Urothelium cell line (cell line): ENCODE measurements at places on chromosomes 13 and 19.

GRCh38 chr13:114275304-114275703 is 6.1 kb upstream of the UPF3A start:
- no peak for DNase-seq

- DNase-seq = no peak
Observed at GRCh38 chr19:52536448-52536800, 9.0 kb downstream of the ZNF808 start.

GRCh38 chr19:29837448-29837981 is 25.7 kb downstream of the CCNE1 start:
- no peak for DNase-seq

- DNase-seq = peak; percentile 57
Observed at GRCh38 chr19:47230054-47230920, 712 bp downstream of the BBC3 start.

DNA sequence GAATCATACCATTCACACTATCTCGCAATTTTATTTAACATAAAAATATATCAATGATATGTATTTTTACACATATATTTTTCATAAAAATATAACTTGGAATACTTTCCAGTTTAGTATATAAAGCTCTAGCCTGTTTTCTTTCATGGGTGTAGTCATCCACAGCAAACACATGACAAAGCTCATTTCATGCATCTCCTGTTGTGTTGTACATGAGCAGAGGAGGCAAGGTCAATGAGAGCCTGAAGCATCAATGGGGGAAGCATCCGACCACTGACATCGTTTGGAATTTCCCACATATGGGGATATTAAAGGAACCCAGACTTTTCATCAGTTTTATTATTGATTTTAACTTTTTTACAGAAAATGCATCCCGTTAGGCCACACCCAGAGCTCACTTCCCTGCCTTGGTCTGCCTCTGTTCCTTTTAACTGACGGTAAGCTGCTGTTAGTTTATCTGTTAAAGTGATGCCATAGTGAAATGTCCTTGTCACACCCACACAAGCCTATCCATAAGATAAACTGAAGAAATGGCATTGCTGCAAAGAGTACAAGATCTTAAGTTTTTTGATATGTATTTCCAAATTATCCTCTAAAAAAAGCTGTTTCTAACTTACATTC is 44.0 kb downstream of the MIPEP start:
- DNase-seq = no peak

GRCh38 chr19:28213470-28214082 is 999.4 kb downstream of the UQCRFS1 start:
- DNase-seq = peak; percentile 81

DNA sequence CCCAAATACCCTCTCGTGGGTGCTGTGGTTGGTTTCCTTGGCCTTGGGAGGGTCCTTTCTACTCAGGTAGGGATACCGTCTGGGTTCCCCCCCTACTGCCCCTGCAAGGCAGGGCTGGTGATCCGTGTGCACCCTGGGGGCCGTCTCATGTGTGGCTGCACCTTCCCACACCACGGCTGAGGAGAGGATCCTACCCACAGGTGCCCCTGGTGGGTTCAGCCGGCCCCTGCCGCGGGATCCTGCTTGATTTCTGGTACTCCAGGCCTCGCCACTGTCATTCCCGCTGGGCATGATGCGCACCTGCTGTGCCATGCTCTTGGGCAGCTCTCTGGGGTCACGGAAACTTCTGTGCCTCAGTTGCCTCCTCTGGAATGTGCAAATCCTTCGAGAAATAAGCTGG is 30.8 kb downstream of the EFNA2 start:
- no peak for DNase-seq

DNA sequence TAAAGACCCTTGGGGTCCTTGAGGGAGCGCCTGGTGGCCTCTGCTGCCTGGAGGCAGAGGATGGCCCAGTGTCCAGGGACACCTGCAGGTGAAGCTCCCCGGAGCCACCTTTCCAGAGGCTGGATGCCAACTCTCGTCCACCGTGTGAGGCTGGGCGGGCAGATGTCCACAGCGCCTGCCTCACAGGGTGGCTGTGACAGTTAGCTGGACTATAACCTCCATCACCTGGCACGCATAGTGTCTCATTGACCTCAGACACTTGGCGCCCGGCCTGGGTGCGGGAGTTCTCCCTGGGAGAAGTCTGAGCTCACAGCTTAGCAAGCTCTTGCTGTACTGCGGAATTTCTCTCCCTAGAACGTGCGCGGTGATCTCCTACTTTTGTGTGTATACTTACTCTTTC is 9.8 kb downstream of the BICRA start:
- DNase-seq = no peak

DNA sequence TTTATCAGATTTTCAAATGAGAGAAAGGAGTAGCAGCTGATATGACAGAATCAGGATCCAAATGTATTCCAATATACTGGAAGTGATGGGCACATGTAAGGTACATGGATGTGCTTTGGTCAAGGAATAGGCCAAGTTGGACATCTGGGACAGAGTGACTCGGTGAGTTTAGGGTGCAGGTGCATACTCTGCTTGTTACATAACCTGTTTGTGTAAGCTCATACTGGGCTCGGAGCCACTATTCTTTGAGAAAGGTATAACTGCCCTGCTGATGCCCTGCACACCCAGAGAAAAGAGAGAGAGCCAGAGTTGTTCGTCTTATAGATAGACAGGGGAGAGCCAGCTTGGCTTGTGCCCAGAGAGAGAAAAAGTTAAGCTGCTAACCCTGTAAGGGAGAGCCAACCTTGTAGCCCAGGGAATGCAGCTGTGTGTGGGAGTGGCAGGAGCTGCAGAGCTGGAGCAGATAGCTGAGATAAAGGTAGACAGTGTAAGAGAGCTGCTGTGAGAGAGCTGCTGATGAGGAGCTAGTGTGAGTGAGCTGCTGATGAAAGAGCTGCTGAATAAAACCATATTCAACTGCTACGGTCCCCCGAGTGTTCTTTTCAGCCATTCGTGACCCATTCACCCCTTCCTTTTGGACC is 40.7 kb upstream of the N4BP2L1 start:
- DNase-seq = no peak

DNA sequence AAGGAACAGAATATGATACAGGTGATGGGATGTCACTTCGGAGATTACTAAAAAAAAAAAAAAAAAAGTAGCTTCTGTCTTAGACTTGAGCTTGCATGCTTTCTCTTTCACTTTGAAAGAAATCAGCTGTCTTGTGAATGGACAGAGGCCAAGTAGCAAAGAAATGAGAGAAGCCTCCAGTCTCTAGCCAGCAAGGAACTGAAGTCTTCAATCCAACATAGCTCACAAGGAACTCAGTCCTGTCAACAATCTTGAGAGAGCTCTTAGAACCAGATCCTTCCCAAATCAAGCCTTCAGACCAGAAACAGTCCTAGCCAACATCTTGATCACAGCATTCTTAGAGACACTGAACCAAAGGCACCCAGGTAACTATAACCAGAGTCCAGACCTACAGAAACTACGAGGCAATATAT is 7.7 kb downstream of the N4BP2L2 start:
- DNase-seq = no peak

- DNase-seq = no peak
Observed at GRCh38 chr13:100860866-100861265, 186.3 kb upstream of the TMTC4 start.

GRCh38 chr19:8334458-8335342 is 8.4 kb downstream of the KANK3 start:
- peak; percentile 86 for DNase-seq

DNA sequence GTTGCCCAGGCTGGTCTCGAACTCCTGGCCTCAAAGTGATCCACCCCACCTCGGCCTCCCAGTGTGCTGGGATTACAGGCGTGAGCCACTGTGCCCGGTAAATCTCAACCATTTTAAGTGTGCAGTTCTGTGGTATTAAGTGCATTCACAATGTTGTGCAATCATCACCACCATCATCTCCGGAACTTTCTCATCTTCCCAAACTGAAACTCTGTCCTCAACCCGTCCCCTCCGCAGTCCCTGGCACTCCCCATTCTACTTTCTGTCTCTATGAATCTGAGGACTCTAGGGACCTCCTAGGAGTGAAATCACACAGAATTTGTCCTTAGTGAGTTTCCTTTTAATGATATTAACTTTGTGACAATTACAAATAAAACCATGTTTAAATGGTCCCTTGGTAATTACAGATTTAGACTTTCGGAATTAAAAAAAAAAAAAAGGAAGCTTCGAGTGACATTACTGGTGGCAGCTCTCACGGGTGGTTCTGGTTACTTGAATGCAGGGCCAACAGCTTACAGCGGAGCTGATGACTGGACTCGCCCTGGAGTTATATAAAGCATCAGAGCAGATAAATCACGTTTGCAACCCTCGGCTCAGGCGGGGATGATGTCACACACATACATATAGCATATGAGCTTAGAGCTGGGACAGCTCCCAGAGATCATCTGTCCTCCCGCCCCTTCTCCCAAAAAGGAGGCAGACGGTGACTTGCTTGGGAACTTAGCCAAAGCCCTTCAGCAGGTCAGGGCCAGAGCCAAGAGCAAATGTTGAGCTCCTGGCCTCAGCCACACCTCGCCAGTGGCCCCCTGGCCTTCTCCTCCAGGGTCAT is 89.8 kb downstream of the ZNF557 start:
- no peak for DNase-seq

DNA sequence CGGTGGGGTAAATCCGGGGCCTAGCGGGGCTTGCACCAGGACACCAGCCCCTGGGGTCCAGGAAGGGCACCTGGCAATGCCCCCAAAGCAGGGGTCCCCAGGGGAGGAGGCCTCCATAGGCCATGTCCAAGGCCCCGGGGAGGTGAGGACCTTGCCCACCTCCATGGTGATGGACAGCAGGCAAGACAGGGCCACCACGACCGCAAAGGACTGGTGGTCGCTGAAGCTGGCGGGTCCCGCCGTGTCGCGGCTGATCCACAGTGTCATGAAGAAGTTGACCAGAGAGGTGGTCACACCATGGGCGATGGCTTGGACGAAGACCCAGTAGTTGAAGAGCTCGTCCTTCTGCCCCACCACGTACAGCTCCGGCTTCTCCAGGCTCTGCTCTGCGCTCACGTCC is 26.8 kb downstream of the ATP8B3 start:
- DNase-seq = no peak

- peak; percentile 82 for DNase-seq
Observed at GRCh38 chr19:751501-752341, 809 bp downstream of the MISP start.

DNA sequence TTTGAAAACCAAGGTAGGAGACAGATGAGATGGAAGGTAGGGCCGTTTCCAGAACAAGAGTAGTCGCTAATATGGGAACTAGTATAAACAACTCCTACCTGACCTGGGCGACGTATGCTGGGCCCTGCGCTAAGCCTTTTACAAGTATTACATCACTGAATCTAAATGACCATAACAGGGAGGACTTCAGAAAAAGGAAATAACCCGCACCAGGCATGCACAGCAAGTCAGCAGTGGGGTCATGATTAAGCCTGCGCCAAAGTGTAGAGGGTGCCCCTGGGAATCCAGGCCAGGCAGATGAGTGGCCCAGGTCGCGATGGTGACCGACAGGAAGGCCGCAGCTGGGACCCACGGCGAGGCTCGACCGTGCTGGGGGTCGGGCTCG is 613 bp downstream of the ATP13A1 start:
- no peak for DNase-seq

DNA sequence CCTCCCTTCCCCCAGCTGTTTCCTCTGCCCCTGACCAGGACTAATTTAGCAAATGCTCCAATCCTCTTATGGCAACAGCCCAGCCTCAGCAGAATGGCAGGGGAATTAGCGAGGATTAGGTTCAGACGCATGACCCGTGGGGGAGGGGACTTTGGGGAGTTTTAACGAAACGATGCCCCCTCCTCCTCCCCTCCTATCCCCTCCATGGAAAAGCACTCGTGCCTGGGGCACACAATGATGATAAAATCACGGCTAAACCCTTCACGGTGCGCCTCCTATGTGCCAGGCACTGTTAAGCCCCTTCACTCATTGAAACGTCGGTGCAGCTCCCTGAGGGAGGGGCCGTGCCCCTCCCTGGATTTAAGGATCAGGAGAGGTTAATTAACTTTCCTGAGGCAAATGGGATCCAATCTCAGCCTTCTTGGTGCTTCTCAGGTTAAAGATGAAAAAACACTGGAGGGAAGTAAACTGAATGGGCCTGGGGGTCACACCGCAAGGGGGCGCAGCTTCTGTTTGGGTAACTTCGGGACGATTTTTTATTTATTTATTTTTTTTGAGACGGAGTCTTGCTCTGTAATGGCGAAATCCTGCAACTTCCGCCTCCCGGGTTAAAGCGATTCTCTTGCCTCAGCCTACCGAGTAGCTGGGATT is 10.1 kb upstream of the TPRX2 start:
- DNase-seq = peak; percentile 48

DNA sequence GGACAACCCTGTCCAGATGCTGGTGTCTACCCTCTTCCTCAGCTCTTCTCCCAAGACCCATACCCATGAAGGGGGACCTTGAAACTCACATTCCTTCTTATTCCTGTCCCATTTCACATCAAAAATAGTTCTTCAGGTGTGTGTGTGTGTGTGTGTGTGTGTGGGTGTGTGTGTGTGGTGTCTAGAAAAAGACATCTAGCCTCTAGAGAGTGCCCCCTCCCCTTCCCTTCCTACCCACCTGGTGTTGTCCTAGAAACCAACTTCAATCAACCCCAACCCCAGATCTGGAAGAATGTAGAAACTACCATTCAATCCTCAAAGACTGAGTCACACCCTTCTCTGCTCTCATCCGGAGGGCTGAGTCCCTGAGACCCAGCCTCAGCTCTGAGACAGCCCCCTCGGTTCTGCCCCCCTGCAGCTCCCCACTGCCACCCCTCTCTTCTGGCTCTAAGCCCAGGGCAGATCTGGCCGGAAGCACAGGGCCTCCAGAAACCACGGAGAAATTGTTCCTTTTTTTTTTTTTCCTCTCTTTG is 3.5 kb downstream of the KCNN4 start:
- peak; percentile 80 for DNase-seq

DNA sequence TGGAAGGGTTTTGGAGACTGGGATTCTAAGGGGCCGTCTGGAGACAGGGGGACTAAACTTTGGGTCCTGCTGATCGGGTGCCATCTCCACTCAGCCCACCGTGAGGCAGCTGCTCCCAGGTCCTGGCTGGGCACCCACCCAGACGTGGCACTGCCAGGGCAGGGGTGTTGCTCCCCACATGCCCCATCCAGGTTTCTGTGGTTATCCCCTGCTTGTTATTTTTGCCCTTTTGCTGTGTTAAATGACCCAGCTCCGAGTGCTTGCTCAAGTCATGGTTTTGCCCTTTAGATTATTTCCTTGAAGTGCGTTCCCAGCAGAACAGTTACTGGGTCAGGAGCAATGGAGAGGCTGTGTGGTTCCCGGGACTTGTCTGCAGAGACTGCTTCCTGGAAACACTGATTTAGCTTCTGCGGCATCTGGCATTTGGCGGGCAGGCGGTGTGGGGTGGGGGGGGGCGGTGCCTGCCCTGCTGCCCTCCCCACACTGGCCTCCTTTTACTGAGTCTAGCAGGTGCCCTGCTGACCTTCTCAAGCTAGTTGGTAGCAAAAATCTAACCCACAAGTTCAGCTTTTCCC is 1.9 kb downstream of the RAB11B start:
- DNase-seq = no peak

DNA sequence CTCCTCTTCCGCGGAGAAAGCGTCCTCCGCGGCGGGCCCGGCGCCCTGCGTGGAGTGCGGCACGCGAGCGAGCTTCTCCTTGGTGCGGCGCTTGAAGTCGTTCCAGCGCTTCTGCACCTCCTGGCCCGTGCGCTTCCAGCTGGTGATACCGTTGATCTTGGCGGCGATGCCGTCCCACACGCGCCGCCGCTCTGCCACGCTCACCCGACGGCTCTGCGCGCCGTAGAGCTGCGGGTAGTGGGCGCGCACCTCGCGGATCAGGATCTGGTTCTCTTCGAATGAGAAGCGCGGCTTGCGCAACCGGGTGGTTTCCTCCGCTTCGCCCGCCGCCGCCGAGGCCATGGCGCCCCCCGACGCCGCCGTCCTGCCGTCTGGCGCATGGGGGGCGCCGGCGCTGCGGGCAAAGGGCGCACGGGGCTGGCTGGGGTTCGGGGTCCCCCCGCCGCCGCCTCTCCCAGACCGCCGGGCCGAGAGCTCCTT is 941 bp downstream of the MYPOP start:
- DNase-seq = no peak
